HEK293T (cell line): ENCODE measurements at places on chromosomes 12 and 14.

GRCh38 chr12:21843795-21844194 lies 69.3 kb upstream of the KCNJ8 start:
- no peak for DNase-seq

DNA sequence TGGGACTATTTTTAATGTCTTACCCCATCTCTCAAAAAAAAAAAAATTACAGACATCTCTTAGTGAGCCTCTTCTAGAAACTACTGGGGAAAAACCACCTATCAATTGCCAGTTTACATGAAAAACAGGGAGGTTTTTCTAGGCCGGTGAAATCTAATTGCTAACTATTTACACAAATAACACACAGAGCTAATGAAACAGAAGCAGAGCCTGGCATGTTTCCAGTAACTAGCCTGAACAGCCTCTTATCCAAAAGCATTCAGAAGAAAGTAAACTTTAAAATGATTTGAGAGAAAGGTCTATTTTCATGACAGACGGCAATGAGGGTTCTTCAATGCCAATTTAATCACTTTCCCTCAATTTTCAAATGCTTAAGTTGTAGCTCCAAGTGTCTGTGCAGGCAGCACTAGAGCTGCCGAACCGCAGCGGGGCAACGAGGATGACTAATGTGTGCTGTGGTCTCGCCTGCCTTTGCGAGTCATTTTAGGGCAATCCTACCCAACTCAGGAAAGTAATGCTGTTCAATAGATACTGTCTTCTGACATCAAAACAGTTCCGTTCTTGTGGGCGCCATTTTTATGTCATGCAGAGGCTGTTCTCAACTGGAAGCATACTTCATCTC lies 84.6 kb downstream of the SETD3 start:
- DNase-seq = no peak

GRCh38 chr12:49838973-49839633 lies 3.8 kb downstream of the BCDIN3D start:
- peak; percentile 41 for DNase-seq

DNA sequence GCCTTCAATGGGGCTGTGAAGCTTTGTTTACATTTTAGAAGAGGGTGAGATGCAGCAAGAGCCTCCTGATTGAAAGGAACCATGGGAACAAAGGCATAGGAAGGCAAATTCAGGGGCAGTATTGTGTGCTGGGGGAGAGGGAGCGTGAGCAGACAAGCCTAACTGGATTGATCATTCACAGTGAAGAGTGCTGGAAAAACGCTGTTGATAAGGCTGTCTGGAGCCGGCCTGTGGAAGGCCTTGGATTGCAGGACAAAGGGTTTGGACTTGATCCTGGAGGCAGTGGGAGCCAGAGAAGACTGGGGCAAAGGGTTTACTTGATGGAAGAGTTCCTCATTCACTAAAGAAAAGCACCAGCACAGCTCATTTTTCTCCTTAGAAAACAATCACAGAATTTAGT lies 160.5 kb downstream of the PAH start:
- no peak for DNase-seq

DNA sequence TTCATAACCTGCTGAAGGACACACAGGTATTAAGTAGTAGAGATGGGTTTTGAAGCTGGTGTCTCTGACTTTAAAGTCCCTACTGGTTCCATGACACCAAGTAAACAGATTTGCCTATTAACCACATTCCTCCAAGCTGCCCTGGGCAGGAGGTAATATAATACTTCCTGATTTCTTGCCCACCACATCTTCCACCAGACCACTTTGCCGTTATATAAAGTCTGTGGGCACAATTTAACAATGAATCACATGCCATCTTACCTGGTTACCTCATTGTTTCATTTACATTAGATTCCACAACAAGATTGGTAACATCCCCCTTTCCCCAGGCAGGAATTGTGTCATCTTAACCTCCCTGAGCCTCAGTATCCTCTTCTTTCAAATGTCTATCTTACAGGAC lies 900 bp upstream of the LRRC23 start:
- DNase-seq = no peak

GRCh38 chr14:24171422-24172260 lies at the start of gene REC8:
REC8 (plus strand) TSS chr14:24172080; CDS start chr14:24172553, 473 bp downstream.
- DNase-seq = no peak

DNA sequence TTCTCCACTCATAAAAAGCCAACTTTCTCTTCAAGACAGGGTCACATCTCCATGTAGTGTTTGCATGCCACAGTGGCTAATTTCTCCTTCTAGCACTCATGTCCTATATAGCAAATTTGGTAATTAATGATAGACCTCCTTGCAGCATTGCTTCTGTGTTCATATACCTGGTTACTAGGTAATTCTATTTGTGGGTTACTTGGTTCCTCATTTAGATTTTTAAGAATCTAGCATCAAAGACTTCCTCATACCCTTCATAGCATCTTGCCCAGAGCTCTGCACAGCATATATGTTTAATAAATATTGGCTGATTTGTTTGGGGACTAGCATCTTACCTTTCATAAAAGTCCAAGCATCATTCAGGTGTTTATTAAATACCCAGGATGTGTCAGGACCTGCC lies 152.1 kb downstream of the DUSP6 start:
- DNase-seq = no peak

- DNase-seq = no peak
Observed at GRCh38 chr12:67925552-67925951, 63.7 kb upstream of the IFNG-AS1 start.

DNA sequence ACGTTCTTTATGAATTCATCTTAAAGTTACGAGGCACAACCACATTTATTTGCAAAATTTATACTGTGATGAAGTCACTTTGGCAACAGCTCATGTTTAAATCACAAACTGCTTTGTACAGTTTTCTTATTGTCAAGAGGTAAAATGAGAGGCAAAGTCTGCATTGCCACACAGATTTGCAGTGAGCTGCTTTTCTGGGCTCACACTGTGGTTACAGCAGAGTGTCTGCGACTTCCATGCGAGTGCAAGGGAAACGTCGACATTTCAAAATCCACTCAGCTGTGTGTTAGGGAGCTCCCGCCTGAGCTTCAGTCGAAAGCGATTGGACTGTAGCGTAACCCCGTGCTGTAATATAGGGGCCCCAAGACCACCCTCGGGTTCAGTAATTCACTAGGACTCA lies 13.0 kb downstream of the MTA1 start:
- DNase-seq = no peak

- DNase-seq = no peak
Observed at GRCh38 chr12:25495331-25496097, 57.6 kb downstream of the LMNTD1 start.

- DNase-seq = no peak
Observed at GRCh38 chr12:96495155-96495554, 5.8 kb downstream of the CFAP54 start.

DNA sequence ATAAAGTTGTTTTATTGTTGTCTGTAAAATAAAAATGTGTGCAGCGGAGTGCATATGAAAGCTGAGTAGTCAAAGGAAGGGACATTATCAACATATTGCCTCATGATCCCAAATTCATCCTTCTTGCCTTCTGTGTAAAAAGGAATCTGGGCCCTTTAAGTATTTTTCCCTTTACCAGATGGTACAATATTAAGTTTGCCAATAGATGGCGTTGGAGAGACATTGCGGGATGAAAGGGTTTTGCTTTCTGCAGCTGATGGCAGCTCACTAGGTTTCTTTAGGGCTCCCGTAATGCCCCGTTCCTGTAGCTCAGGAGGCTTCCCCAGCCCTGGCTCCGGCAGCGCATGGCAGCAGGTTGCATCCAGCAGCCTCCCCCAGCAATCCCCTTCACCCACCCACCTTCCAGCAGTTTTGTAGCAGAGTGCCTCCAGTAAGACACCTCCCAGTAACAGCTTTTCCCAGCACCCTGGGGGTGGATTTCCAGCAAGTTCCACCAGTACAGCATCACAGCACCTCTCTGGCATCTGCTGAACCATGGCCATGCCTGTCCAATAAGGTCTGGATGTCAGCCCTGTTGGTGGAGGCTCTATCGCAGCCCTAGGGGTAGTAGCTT lies 354.4 kb downstream of the MED13L start:
- peak; percentile 39 for DNase-seq

DNA sequence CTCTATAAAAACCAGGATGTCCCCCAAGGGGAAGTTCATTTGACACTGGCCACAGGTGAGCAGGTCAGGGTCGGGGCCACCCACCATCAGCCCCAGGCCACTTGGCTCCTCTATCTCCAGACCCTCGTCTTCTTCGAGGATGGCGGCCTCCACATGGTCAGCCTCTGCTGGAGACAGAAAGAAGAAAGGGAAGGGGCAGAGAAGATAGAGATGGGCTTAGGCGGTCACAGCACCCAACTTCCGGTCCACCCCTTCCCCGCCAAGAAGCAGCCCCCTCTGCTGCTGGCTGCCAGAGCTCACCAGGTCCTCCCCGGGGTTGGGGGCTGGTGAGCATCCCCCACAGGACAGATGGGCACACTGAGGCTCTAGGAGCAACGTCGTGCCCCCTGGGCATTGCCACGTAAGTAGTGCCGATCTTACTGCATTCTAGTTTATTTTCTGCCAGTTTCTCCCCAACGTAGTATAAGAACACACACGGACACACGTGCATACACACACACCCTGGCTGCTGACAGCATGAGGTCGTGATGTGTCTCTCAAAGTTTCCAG lies 14.2 kb downstream of the BCL11B start:
- no peak for DNase-seq

- DNase-seq = no peak
Observed at GRCh38 chr14:90416720-90417119, 19.9 kb downstream of the CALM1 start.

DNA sequence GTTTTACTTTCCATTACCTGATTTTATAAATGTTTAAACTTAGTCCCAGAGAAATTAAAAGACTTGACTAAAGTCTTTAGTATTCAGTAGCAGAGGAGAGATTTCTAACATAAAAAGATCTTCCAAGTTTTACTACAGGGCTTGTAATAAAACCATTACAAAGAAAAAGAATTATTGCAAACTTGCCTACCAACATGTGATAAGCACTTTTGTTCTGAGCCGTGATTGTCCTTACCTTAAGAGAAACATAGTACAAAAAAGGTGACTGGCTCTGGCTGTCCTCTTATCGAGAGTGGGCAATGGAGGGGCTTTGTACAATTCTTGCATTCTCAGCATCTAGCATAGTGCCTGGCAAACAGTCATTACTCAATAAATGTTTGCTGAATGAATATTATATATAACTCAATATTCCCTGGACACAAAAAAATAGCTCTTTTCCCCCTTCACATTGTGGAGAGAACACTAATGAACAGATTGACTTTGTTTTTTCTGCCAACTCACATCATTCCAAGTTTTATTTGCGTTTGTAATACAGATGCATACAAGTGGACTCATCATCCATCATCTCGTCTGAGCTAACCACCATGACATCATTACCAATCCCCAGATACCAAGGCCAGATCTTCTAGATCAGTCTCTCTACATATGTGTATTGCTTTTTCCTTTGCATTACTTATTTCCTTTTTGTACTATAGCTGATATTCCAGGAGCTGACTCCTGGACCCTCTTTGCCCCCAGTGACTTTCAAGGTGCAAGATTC lies 192.8 kb upstream of the EEA1 start:
- no peak for DNase-seq

DNA sequence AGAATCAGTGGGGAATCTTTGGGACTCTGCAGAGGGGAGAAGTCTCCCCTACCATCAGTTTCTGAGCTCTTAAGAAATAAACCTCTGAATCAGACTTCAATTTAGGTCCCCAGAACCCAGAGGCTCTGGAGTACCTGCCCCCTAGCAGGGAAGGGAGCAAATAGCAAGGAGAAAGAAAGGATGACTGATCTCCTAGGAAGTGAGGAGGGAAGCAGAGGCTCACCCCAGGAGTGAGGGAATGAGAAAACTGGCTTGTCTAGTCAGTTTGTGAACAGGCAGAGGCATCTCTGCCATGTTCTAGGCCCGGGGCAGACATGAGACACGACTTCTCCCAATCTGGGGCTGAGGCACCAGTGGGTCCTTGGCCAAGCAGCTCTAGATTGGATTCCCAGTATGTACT lies 24.3 kb upstream of the SMUG1 start:
- DNase-seq = no peak

- no peak for DNase-seq
Observed at GRCh38 chr12:47903151-47903611, 1.6 kb downstream of the VDR start.

- DNase-seq = no peak
Observed at GRCh38 chr14:68463705-68464374, 329.0 kb downstream of the ZFP36L1 start.

- DNase-seq = no peak
Observed at GRCh38 chr14:105711044-105711620, 184.7 kb downstream of the TMEM121 start.

DNA sequence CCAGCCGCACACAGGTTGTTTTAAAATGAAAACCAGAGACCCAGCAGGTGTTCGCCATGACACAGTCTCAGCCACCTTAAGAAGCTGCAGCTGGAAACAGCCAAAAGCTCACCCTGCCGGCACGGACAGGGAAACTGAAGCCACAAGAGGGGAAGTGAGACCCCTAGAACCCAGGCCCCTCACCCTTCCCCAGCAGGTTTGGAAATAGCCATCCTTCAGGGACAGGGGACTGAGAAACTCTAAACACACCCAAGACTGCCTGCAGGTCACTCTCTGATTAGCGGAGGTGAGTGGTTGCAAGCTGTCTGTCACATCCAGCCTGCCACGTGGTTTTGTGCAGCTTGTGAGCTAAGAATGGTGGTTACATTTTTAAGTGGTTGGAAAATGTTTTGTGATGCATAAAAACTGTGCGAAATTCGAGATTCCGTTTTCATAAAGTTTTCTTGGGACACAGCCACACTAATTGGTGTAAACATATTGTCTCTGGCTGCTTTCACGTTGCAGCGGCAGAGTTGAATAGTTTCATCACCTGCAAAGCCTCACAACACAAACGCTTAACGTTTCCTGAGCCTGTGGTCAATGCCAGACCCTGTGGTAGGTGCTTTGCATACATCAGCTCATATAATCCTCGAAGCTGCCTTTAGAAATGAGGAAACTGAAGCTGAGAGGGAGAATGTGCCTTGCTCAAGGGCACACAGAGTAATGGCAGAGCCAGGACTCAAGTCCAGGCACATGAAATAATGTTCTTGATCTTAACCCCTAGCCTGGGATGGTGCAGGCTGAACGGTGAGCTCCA lies 1.7 kb upstream of the SELPLG start:
- DNase-seq = no peak

DNA sequence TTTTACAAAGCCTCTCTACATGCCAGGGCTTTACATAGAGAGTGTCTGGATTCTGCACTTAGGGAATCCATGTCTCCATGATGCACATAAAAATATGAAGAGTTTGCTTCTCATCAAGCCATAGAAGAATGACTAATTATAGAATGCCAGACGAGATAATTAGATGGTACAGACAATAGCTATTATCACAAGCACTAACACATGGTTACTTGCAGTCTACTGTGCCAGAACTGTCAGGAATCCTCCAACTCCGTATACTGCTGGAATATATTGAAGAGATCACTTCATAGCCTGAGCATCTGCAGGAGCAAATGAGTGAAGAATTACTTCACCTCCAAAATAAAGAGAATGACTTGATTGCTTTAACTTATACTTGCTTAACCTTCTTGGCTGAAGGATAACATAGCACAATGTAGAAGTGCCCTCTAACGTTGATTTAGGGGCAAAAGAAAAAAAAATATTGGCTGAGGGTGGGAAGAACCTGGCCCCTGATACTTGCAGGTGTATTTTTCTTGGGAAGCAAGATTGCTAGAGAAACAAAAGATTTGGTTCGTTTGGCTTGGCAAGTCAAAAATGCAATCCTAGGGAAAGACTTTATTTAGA lies 272.8 kb upstream of the FAR2 start:
- DNase-seq = no peak

- peak; percentile 68 for DNase-seq
Observed at GRCh38 chr14:99393059-99393655, 87.5 kb downstream of the SETD3 start.

GRCh38 chr12:32754111-32754510 lies 1.6 kb downstream of the YARS2 start:
- no peak for DNase-seq

GRCh38 chr12:61037792-61038191 lies 1222.4 kb upstream of the USP15 start:
- DNase-seq = no peak
